ENCODE measurements at places on chromosomes 6 and 20.

DNA sequence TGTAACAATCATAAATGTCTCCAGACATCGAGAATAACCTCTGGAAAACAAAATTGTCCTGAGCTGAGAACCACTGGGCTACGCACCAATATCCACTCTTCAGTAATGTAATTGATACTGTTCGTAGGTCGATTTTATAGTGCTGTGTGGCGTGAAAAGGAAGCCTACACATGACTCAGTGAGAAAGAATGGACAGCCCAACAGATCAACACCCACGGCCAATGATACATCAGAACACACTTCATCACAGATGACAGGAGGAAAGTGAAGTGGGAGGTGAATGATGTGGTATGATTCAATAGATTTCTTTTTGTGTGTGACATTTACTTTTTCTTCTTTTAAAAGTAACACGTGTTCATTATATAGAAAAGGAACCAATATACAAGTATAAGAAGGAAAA is 93.5 kb downstream of the RPS12 start:
- peak; percentile 44 for DNase-seq

DNA sequence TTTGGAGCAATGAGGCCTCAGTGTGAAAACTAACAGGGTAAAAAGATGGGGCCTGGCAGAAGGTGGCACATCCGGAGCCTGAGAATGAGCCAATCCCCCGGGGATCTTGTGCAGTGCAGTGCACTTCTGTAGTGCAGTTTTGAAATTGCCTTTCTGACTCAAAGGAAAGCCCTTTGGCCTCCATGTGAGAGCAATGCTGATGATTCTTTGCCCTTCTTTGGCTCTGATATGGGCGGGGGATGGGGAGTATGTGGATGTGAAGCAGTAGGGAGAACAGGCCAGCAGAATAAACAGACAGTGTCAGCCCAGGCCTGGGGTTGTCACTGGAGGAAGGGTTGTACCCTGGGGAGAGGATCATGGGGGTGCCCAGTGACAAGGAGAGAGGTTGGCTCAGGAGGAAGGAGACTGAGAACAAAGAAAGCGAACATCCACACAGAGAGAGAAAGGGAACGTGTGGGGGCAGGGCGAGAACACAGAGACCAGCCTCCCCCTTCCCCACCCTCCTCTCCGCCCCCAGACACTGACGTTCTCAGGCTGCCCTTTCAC is 351.2 kb downstream of the CDC5L start:
- peak; percentile 72 for DNase-seq

DNA sequence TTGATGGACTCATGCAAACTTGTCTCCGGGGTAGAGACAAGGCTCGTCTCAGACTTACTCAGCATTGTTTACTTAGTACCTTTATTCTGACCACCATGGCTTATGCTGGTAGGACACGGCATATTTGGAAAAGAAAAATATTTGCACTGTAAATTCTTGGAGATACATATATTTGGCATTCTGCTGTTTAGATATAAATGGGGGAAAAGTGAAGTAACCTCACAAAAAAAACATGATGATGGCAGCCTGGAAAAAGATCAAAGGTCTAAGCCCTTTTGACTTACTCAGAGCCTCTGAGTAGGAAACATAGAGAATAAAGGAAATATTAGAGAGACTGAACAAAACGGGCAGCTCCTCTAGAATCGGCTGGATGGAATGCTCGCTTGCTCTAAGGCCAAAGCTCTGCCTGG is 32.5 kb downstream of the PDE10A start:
- DNase-seq, result no peak

DNA sequence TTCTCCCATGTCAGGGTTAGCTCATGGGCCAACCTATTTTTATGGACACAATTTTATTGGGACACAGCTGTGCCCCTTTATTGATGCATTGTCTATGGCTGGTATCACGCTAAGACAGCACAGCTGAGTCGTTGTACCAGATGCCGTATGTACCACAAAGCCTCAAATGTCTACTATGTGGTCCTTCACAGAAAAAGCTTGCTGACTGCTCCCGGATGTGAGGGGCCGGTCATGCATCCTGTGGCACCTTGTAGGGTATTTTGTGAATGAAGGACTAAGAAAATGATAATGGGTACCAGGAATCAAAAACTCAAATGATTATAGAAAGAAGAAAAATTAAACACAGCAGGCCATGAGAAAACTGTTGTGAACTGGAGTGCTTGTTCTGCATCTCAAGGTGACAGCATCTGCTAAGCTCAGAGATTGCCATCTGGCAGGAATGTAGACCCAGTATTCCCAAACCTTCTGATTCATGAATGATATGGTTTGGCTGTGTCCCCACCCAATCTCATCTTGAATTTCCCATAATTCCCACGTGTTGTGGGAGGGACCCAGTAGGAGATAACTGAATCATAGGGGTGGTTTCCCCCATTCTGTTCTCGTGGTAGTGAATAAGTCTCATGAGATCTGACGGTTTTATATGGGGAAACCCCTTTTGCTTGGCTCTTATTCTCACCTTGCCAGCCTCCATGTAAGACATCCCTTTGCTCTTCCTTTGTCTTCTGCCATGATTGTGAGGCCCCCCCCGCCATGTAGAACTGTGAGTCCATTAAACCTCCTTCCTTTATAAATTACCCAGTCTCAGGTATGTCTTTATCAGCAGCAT is 248.5 kb downstream of the TSHZ2 start:
- DNase-seq, result no peak

DNA sequence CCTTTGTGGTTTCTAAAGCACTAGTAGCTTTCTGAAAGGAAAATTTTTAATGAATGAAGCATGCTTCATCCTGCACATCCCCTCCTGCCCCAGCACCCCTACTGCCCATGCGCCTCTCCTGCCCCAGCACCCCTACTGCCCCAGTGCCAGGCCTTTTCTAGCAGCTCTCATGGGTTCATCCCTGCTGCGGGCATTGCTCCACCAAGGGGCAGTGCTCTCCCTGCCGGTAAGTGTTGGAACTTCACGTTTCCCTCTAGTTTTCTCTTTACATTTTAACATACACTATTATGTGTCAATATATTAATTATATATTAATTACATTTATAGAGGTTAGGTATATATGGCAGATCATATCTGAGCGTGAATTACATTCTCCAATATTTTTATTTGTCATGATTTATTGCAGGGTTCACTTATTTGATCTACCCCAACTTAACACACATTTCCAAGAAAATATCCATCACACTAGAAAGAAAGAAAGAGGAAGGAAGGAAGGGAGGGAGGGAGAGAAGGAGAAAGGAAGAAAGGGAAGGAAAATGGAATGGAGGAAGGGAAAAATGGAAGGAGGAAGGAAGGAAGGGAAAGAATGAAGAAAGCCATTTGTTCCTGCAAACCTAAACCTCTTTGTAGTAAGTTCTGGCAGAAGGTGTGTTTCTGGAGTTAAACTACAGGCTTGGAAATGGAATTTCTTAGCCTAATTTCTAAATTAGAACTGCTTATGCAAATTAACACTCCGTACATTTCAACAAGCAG is 46.8 kb downstream of the CEP43 start:
- no peak for DNase-seq

- no peak for DNase-seq
Observed at GRCh38 chr6:27601668-27602254, 128.9 kb upstream of the ZNF184 start.

GRCh38 chr20:60477958-60478357 is 519.7 kb downstream of the CDH26 start:
- DNase-seq, result no peak
